ENCODE measurements at places on chromosomes 1 and 21.

- no peak for DNase-seq
These were observed 34.1 kb downstream of the BCL9 start for GRCh38 chr1:147575376-147575775.

DNA sequence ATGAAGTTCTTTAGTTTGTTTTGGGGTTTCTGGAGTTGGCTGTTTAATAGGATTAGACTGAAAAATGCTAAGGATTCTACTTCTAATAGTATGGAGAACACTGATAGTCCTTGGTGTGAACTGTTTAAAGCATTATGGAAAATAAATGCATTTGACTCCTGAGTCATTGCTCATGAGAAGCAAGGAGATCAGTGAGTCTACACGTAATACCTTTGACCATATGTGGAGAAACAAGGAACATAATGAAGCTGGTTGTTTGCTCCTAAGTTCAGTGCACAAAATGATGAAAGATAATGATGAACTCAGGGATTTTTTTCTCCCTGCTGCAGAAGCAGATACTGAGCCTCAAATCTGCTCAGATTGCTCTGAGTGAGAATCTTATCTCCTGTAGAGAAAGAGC is 158.9 kb upstream of the COL11A1 start:
- DNase-seq: no peak

- peak; percentile 82 for DNase-seq
These were observed 24.1 kb upstream of the ALDH4A1 start for GRCh38 chr1:18926315-18927081.

DNA sequence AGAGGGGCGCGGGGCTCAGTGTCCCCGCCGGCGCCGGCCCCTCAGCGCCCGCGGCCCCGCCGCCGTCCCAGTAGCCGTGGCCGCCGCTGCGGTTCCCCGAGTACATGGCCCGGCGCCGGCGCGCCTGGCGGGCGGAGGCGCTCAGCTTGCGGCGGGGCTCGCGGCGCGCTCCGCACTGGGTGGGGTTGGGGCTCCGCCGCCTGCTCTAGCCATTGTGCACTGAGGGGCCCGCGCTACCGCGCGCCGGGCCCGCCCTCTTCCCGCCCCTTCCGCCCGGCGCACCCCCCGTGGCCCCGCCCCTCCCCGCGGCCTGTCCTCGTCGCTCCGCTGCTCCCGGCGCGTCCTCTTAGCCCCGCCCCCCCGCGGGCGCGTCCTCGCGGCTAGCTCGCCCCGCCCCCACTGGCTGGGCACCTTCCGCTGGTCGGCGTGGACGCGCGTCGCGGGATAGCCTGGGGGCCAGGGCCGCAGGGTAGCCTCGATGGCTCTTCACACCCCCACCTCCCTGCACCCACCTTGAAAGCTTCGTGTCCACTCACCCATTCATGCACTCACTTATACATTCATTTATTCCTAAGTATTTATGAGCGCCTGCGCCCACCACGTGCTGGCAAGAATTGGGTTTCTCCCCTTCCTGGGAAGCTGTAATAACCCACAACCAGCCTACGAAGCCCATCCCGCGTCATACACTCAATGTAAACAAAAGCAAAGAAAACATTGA is at the start of the genes CHML and OPN3:
TSS of gene CHML (minus strand) at position 221 of the 718 bp plus-strand sequence. CDS start 4,603 bp downstream, outside the sequence.
TSS of gene OPN3 (minus strand) at position 221 of the 718 bp plus-strand sequence. CDS start at position 106, 115 bp downstream.
- peak; percentile 92 for DNase-seq

DNA sequence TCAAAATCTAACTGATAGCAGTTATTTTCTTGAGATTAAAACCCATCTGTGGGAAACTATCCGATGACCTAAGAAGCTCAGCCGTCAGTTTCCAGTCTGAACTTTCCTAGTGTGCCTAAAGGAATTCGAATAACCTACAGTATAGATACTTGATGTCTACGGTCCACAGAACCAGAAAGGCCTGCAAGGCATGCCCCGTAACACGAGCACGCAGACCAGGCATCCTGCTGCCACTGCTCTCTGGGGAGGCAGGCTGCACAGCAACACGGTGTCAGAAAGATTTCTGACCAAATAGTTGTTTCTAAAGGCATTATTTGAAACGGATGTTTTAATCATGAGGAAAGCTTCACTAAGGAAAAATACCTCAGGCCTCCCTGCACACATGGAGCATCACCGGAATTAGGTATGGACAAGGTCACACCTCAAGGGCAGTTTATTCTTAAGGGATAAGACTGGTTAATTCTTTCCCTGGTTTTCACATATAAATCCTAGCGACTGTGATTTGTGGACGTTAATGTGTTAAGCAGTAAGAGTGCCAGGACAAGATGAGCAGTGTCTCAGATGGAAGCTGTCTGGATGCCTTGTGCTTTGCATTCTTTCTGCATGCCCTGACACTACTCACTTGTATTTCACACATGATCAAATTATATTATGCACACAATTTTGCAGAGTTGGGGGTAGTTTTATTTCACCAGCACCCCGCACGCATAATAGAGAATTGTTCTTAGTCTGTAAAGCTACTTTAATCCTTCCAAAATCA is 49.0 kb upstream of the NADK start:
- no peak for DNase-seq

DNA sequence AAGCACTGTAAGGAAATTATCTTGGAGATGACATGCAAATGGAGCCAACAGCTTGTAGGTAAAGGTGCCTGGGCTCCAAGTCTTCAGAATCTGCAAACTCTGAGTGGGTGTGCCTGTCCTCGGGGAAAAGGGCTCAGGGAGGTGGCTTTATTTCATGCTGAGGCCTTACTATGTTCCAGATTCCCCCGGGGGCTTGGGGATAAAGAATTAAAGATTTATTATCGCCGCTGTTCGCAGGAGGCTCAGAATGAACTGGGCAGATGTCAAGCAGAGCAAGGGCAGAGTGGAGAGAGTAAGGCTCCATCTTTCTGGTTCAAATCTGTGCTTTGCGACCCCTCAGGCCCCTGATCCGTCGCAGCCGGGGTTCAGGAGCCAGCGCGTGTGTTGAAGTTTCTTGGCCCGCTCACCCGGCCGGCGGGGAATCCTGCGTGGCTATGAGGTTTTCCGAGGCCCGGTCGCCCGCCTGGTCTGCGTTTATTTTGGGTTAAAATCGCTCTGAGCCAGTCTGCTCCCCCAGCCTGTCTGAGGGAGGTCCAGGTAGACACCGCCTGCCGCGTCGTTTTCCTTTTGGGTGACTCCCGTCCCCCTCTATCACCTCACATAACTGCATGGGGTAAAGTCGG is 19.5 kb downstream of the RHOU start:
- no peak for DNase-seq

- no peak for DNase-seq
These were observed 2.4 kb upstream of the CNIH4 start for GRCh38 chr1:224353975-224354925.

DNA sequence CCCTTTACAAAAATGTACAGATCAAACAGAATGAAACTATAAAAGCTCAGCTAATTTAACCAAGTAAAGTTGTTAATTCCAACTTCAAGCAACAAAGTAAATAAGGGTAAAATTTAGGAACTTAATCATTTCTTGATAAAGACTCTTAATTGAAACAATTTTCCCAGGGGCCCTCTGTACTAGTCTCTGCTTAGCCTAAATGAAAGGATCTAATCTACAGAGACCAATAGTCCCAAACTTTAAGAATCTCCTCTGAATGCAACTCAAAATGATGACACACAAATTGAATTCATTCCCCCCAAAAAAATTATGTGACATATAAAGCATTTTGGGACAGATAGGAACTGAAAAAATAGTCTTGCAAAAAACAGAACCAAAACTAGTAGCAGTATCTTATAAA is 16.6 kb downstream of the EYA3 start:
- no peak for DNase-seq

GRCh38 chr1:19336543-19336942 is 24.4 kb downstream of the SLC66A1 start:
- peak; percentile 43 for DNase-seq

- DNase-seq: no peak
These were observed 279.0 kb downstream of the PTPRU start for GRCh38 chr1:29515170-29515955.

DNA sequence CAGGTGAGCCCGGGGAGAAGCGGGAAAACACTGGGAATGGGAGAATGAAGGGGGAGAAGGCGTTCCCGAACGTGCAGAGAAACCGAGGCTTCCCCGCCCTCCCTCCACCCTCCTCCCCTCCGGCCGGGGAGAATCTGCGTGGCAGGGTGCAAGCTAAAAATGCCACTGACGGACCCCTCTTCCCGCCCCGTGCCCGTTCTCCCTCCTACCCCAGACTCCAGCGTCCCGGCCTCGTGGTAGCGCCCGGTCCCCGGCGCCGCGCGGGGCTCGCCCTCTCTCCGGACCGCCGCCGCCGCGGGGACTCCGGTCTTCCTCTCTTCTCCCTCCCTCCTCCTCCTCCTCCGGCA is 81.6 kb upstream of the AK4 start:
- no peak for DNase-seq

- no peak for DNase-seq
These were observed 32.0 kb upstream of the PSEN2 start for GRCh38 chr1:226838456-226838855.

DNA sequence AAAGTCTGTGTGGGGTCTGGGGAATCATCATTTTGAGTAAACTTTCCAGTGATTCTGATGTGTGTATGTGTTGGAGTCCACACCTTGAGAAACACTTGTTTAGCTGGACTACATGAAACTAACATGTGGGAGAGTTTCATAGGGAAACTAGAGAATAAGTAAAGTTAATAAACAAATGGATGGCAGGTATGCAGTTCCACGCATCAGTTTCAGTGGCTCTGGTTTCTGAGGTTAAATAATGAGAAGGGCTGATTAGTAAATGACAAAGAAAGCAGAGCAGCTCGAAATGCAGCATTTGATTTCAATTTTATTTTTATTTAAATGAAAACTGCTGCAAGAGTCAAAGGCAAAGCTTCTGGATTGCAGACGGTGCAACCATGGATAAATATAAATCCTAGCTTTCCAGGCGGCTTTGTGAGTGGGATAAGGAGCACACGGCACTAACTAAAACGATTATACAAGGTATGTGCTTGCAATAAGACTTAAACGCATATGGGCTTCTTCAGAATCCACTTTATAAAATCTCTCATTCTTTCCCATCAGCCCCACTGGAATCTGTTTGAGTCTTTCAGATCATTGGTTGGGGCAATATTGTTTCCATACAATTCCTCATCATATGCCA is 310.7 kb downstream of the PLPP3 start:
- no peak for DNase-seq

DNA sequence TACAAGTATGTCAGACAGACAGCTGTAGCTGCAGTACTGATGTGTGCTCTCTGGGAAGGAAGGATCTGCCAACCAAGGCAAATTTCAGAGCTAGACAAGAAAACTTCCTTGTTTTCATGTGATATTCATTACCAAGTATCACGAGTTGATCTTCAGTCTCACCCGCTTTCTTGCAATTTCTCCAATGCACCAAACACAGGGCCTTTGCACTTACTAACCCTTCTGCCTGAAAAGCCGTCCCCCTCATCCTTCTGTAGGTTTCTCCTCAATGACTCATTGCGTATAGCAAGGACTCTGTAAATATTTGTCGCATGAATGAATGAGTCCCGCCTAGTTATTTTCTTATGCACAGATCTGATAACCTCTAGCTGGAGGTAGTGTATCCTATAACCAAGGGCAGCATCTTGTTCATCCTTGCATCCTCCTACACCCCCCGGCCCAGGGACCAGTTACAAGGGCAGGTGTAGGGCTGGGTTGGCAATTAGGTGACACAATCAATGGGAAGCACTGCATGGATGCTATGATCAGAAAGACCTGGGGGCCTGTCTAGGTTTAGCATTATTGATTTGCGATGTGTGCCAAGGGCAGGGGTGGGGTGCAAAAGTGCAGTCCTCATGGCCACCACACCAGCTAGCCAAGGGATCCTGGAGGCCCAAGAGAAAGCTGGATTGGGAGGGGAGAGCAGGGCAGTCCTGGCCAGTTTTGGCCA is 51.4 kb upstream of the GPR157 start:
- no peak for DNase-seq

GRCh38 chr1:72623299-72623708 is 341.0 kb upstream of the NEGR1 start:
- DNase-seq: no peak

DNA sequence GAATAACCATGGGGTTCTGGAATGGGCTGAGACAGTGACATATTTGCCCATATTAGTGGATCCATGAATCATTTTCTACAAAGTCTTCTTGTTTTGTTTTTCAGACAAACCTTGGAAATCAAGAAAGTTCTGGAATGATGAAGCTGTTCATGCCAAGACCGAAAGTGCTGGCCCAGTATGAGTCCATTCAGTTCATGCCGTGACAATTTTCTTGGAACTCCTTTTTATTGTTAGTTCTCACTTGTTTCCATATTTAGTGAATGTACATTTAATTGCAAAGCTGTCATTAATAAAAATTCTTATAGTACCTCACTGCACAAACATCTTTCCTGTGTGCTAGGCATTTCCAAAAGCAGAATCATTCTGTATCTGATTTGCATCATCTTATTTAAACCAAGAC is 100.6 kb upstream of the KCNJ15 start:
- no peak for DNase-seq

GRCh38 chr1:37861151-37861550 is 1.8 kb upstream of the MTF1 start:
- DNase-seq: no peak

DNA sequence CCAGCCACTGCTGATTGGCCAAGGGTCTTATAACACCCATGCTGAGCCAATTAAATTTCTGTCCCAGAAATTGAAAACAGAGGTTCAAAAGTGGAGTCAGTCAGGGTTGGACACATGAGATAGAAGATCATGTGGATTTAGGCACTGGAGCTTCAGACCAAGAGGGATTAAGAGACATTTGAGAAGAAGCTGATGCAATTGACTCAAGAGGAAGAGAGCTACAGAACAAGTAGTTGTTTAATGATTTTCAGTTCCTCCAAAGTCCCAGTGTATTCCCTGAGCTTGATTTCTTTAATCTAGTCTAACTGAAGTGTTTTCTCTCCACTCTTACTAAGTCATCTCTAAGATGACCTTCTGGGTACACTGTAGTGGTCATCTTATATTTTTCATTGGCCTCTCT is 227.1 kb downstream of the DUSP10 start:
- DNase-seq: no peak

DNA sequence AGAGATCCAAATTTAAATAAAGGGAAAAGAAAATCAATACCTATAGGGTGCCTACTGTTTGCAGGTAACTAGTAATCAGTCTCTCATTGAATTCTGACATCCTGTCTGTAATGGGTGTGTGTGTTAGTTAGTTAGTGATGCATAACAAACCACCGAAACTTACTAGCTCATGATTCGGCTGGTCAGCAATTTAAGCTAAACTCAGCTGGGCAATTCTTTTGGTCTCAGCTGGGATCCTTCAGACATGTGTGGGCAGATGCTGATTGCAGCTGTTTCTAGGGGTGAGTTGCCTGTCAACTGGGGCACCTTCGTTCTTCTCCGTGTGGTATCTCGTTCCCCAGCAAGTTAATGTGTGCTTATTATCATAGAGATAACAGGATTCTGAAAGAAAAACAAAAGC is 40.2 kb upstream of the ZNF124 start:
- DNase-seq: no peak

GRCh38 chr1:31152181-31152795 is 86.8 kb upstream of the PUM1 start:
- DNase-seq: no peak
